ENCODE measurements at places on chromosomes 2 and 18.

DNA sequence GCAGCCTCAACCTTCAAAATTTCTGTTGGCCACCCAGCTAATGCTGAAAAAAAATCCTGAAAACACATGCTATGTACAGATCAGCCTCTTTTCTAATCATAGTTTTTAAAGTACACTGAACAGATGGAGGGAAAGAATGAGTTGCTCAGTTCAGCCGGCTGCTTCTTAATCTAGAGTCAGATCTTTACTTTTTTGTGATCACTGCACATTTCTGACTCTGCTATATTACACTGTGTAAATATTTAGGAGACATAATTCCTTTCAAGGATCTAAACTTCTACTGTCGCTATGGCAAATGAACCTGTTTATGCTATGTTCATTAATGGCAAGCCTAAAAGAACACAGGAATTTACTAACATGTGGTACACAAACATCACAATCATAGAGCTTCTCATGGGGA lies 114.2 kb downstream of the SRBD1 start:
- no peak for DNase-seq

DNA sequence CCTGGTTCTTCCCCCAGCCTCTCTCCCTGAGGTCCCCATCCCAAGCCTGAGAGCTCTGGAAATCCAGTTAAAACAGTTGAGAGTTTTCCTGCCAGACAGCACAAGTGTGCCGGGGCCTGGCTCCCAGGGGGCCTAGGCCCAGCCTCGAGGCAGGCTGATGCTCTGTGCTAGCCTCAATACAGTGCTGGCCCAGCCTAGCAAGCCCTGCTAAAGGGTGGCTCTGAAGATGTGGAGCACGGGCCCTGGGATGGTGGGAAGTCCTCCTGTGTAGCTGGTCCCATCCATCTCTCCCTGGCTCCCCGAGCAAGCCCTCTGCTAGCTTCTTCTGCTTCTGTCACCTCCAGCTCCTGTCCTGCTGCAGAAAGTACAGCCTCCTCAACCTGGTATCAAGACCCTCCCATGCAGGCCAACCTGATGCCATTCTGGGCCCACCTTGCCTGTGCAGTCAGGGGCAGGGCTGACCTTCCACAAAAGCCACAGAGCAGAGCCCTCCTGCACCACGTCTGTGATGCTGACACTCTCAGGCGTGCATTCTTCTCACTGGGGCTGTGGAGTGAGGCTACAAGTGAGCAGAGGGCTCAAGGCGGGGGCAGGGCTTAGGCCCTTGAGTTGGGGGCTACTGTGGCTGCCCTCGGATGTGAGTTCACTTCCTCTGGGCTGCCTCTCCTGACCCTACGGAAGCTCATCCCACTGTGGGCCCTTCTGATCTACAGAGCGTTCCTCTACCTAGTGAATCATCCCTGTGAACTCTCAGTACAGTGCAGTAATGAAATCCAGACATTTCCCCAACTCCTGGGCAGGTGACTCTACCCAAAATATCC lies 60.1 kb upstream of the LAPTM4A start:
- DNase-seq: no peak

GRCh38 chr2:22382479-22383169 lies 1002.4 kb upstream of the KLHL29 start:
- no peak for DNase-seq

DNA sequence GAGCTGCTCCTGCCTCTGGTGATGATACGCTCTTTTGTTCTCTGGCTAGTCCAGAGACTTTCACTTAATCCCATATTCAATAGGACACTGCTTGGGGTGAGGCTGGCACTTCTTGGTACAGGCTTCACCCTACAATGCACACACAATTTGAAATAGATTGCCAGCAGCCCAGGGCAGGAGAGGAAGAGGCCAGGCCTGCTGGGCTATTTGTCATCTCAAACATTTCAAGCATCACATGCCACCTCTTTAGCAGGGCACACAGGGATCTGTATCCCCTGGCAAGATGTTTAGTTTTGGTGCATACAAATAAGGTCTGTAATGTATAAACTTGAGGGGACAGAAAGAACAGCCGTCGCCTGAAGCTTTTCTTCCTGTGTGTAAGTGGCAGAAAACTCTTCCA lies 120.4 kb downstream of the CHST9 start:
- no peak for DNase-seq

DNA sequence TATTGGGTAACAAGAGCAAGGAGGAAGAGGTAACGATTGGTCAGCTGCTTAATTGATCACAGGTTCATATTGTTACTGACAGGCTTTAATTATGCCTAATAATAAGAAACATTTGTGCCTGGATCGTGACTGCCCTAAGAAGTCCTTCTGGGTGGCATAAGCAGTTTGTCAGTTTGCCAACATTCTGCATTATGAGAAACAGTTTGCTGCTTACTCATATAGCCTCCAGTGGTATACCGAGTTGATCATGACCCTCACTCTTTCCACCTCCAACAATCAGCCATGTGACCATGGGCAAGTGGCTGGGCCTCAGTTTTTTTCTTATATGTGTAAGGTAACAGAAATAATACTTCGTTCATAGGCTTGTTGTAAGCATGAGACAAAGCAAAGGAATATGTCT lies 96.6 kb upstream of the CABLES1 start:
- DNase-seq: no peak

GRCh38 chr2:178829299-178829960 lies 22.2 kb upstream of the TTN start:
- no peak for DNase-seq

GRCh38 chr2:221610255-221610654 lies 38.2 kb upstream of the EPHA4 start:
- no peak for DNase-seq

- DNase-seq: no peak
Measured at GRCh38 chr2:12300019-12300602, 416.6 kb upstream of the TRIB2 start.

DNA sequence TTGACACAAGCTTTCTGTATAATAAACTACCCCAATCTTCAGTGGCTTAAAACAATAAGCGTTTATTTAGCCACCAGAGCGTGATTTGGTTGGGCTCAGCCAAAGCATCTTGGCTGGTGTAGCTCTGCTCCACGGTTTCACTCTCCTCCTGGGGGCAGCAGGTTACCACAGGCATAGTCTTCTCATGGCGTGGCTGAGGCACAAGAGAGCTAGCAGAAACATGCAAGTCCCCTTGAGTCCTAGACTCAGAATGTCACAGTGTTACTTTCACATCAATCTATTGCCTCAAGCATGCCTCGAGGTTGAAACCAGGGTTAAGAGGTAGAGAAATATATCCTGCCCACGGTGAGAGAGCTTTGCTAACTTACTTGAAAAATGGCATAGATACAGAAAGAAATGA lies 19.9 kb upstream of the SLC9A2 start:
- DNase-seq: no peak

DNA sequence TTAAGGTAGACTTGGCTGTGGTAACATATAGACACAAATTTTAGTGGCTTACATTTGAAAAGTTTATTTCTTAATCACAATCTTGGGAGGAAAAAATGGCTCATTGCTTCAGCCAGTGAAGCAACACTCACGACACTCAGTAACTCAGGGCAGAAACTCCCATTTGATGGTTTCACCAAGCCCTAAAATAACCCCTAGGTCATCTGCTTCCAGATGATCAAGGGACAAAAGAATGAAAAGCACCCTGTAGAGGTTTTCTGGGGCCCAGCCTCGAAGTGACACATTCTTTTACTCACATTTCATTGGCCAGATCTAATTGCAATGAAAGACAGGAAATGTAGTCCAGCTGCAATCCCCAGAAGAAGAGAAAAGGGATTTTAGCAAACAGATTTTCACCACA lies 275.9 kb downstream of the TMX3 start:
- DNase-seq: no peak

DNA sequence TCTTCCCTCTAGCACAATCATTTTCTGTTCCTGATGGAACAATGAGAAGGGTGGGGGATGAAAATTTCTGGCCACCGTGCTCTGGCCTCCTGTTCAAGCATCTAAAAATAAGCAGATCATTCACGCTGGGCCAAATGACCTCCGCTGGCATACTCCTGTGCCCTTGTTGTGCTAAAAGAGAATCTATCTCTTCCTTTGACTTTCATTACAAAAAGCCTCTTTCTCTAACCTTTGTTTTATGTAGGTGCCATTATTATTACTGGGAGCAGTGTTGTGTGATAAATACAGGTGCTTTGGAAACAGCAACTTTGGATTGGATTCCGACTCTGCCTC lies 44.6 kb upstream of the B3GNT2 start:
- no peak for DNase-seq

DNA sequence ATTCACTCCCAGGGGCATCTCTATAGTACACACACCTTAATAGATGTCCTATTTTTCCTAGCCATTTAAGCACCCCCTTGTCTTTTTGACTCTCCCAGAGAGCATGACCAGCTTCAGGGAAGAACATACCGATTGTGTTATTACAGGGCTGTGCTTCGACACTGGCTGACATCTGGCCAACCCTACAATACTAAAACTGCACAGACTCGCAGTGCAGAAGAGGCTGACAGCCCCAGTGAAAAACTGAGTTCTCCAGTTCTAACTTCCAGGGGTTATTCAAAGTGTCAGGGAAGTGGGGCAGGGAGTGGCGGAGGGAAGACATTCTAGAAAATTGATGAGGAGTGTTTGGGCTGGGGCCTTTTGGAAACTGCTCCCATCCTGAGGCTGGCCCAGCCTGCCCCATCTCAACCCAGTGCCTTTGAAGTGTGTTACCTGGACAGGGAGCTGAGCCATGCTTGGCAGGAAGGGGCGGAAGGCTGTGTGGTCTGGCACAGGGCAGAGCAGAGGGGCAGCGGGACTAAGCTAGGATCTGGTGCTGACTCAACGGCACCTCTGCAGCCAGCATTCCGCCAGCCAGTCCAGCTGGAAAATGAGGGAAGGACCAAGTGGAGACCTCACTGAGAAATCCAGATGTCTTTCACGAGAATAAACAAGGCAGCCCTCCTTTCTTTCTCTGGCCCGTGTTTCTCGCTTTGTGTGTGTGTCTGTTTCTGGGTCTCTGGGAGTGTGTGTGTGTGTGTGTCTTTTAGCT lies 15.4 kb upstream of the IGFBP5 start:
- peak; percentile 88 for DNase-seq

DNA sequence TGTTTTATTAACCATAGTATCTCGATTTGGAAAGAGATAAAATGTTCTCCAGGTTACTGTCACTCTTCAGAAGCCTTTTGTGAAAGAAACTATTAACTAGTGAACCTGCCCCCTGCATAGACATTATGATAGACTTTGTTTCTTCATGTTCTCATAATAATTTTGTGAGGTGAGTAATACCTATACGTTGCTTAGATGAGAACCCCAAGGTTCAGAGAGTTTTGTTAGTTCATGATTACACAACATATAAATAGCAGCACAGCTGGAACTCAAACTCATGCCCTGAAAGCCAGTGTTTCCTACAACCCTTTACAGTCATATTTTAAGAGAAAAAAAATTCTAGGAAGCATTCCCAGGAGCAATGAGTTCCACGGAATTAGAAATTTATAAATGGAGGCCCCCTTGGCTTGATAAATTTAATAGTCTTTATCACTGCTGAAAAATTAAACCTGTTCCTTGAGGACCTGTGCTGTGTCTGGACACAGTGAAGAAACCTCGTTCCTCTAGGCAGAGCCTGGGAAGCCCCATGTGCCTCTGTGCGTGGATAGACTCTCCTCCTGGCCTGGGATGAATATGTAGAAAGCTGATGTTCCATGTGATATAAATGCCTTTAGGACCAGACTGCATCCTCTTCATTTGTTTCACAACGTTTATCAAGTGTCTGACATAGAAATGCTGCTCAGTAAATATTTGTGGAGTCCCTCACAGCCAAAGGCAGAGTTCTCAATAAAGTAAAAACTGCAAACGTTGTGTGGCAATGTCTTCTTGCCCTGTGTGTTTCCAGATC lies 1257.0 kb upstream of the GYPC start:
- DNase-seq: no peak

All from right forelimb (tissue), 1 donor.